Non-pigmented ciliary epithelial cell (primary cell): ENCODE measurements at places on chromosomes 6 and 20.

DNA sequence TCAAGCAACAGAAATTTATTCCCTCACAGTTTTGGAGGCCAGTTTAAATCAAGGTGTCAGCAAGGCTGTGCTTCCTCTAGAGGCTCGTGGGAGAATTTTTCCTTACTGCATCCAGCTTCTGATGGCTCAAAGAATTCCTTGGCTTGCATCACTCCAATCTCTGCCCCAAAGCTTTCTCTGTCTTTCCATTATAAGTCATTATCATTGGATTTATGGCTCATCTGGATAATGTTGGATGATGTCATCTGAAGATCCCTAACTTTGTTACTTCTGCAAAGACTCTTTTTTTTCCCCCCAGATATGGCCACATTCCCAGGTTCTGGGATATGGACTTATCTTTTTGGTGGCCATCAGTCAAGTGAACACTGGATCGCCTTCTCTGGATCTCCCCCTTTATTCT is 146.3 kb upstream of the B3GAT2 start:
- DNase-seq, result no peak

GRCh38 chr6:163559661-163560060 is 145.1 kb downstream of the QKI start:
- no peak for DNase-seq

GRCh38 chr6:142296975-142297604 is 4.7 kb upstream of the ADGRG6 start:
- no peak for DNase-seq

GRCh38 chr6:53616450-53617357 is 48.9 kb downstream of the KLHL31 start:
- DNase-seq, result no peak

DNA sequence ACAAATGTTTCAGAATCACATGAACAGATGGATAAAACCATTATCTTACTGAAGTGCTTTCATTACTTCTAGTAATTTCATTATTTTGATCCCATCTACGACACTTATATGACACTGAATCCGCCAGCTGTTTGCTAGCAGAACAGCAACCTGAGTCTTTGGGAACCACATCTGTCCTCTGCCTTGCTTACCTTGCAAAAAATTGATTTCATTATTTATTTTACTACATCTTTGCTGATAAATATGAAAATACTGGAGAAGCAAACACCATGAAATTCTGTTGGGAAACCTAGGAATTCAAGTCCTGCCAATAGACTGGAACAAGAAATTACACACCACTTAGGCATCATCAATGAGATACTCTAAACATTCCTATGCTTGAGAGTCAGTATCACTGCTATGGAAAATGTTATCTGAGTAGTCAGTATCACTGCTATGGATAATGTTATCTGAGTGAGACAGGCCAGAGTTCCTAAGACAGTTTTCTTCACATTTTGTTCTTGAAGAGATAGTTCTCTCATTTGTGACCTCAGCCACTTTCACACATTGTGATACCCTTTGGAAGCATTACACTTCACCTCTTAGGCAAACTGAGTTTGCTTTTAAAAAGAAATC is 91.9 kb downstream of the PDE10A start:
- DNase-seq, result peak; percentile 74

- DNase-seq, result no peak
These were observed 11.9 kb downstream of the SULF2 start for GRCh38 chr20:47773371-47773786.

GRCh38 chr6:169589293-169589692 is 112.5 kb downstream of the WDR27 start:
- DNase-seq, result peak; percentile 31

- no peak for DNase-seq
These were observed 21.6 kb upstream of the TMEM217 start for GRCh38 chr6:37279366-37280134.
